Stimulated activated naive CD4-positive, alpha-beta T cell (primary cell): ENCODE measurements at places on chromosomes 6 and 20.

DNA sequence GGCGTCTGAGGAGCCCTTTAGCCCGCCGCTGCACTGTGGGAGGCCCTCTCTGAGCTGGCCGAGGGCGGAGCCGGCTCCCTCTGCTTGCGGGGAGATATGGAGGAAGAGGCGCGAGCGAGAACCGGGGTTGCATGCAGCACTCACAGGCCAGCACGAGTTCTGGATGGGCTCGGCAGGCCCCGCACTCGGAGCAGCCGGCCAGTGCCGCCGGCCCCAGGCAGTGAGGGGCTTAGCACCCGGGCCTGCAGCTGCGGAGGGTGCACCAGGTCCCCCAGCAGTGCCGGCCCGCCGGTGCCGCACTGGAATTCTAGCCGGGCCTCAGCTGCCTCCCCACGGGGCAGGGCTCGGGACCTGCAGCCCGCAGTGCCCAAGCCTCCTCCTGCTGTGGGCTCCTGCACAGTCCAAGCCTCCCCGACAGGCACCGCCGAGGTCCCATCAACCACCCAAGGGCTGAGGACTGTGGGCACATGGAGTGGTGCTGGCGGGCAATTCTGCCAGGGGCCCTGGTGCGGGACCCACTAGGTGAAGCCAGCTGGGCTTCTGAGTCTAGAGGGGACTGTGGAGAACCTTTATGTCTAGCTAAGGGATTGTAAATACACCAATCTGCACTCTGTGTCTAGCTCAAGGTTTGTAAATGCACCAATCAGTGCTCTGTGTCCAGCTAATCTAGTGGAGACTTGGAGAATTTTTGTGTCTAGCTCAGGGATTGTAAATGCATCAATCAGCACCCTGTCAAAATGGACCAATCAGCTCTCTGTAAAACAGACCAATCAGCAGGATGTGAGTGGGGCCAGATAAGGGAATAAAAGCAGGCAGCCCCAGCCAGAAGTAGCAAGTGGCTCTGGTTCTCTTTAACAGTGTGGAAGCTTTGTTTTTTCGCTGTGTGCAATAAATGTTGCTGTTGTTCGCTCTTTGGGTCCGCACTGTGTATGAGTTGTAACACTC is 329.7 kb upstream of the JARID2 start:
- no peak for DNase-seq

- no peak for DNase-seq
Observed at GRCh38 chr20:45088247-45088646, 12.7 kb downstream of the KCNS1 start.

- DNase-seq = no peak
Observed at GRCh38 chr6:33704215-33705066, 7.1 kb downstream of the UQCC2 start.

GRCh38 chr20:9966966-9967365 is 67.8 kb upstream of the ANKEF1 start:
- no peak for DNase-seq

GRCh38 chr6:41055149-41055548 is 2.1 kb downstream of the APOBEC2 start:
- DNase-seq = no peak

GRCh38 chr20:23622839-23623343 is 14.9 kb downstream of the CST3 start:
- no peak for DNase-seq

DNA sequence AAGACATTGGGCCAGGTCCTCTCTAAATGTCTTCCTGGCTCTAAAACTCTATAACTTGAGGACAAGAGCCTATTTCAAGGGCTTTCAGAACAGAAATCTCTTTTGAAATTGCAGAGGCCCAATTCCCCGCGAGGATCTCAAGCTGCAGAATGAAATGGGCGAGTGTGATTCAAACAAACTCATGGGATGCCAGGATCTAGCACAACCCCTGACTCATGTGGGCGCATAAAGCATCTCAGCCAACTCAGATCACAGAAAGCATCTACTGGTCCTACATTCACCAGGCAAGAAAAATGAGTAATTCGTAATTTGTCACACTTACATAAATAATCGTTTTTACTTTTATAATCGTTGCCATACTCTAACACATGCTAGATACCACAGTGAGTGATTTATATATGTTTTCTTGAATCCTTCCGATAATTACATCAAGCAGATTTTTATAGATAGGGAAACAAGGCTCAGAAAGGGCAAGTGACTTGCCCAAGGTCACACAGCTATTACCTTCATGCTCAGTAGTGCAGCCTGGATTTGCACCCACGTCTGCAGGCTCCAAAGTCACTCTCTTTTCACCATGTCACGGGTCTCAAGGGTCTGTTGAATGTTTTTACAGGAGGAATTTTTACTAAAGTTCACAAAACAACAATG is 26.2 kb downstream of the FOXF2 start:
- DNase-seq = no peak

DNA sequence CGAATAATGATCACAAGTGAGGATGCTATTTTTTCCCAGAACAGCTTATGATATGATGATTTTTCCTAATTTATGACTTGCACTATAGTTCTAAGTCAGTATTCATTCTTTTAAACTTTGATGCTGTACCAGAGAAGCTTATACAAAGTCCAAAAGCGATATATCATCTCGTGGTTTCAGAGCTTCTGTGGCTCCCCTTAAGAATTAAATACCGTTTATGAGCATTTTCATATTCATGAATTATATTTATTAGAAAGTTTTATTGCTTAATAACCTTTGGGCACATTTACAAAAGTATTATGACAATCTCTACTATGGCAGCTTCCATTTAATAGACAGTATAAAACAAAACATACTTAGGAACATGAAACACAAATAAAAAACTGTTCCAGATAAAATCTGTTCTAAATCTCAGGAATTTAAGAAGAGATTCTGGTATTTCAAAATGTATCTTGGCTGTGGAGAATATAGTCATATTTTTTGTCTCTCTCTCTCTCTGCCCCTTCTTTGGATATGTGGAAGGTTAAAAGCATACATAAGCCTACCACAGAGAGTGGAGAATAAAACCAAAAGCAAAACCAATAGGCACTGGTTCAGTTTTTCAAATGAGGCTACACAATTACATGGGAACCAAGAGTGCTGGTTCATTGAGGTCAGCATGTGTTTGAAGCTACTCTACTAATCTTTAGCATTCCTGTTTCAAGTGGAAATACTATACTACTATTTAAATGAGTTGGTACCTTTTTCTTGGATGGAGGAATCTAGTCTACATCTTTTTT is 884.5 kb upstream of the GJE1 start:
- no peak for DNase-seq
